ENCODE measurements at places on chromosomes 2 and 18.
A peak's percentile ranks its signal among the peaks of the same experiment; 100 is the strongest.

DNA sequence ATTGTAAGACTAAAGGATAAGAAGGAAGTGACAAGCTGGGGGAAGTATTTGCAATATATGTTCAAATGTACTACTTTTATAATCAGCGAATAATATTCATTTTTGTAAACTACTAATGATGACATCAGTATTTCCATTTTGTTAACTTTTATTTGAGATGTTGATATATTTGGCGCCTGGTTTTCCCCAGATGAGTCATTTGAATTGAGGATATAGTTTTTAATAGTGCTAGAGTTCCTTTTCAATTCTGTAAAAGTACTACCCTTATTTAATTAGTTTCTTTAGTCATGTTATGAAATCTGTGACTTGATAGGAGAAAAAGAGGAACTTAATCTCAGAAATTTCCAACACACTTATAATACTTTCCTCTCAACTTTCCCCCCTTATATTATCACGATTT, 495.3 kb downstream of the IRS1 start:
- DNase-seq = no peak

GRCh38 chr2:12658310-12658945, 58.3 kb upstream of the TRIB2 start:
- no peak for DNase-seq

- no peak for DNase-seq
These were observed 3.7 kb upstream of the ZEB2 start for GRCh38 chr2:144523596-144524117.

- peak; percentile 63 for DNase-seq
These were observed 154.6 kb downstream of the ANKRD36 start for GRCh38 chr2:97267411-97268074.

DNA sequence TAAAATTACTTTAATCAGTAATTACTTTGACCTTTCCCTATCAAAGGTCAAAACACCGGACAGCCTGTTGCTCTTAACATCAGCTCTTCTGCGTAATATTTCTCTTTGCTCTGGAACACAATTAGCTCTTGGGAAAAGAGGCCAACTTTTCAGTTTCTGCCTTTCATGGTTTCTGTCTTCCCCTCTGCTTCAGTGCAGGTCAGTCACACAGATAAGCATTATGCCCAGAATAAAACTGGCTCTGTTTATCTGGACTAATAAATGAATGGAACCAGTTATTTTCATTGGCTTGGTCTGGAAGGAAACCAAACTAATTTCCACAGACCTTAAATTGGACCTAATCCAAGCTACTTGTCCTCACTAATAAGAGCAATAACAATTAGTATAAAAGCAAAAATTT, 26.2 kb upstream of the GALNT3 start:
- no peak for DNase-seq

DNA sequence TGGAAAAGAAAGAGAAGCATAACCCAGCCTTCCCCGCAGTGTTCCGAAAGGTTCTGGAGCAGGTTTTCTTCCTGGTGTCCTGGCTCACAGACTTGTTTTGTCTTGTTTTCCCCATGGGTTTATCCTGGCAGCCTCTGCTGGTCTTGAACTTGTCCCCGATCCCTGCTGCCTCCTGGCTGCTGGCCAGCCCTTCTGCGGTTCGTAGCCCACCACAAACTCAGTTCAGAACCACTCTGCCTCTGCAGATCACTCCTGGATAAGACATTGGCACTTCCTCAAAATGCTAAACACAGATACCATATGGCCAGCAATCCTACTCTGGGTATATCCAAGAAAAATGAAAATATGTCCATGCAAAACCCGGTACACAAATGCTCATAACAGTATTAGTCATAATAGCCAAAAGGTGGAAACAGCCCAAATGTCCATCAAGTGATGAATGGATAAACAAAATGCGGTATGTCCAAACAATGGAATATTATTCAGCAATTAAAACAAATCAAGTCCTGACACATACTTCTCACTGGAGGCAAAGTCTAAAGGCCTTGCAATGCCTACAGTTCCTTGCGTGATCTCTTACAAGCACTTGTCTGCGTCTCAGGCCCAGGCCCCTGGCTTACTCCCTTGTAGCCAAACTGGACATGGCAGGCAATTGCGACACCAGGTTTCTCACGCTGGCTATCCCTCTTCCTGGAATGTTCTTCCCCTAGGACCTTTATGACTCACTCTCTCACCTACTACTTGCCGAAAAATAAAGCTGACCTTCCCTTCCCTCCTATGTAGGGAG, 28.0 kb upstream of the ARHGEF4 start:
- peak; percentile 6 for DNase-seq

- no peak for DNase-seq
These were observed 4.2 kb downstream of the ZNF516 start for GRCh38 chr18:76490670-76491472.

GRCh38 chr2:153196378-153197058, 282.0 kb downstream of the RPRM start:
- no peak for DNase-seq

- DNase-seq = no peak
These were observed 476.1 kb downstream of the DLGAP1 start for GRCh38 chr18:3979024-3979423.

- DNase-seq = no peak
These were observed 1.9 kb downstream of the ADCYAP1 start for GRCh38 chr18:906416-907114.

- DNase-seq = no peak
These were observed 4.6 kb upstream of the ST8SIA3 start for GRCh38 chr18:57347784-57348183.

DNA sequence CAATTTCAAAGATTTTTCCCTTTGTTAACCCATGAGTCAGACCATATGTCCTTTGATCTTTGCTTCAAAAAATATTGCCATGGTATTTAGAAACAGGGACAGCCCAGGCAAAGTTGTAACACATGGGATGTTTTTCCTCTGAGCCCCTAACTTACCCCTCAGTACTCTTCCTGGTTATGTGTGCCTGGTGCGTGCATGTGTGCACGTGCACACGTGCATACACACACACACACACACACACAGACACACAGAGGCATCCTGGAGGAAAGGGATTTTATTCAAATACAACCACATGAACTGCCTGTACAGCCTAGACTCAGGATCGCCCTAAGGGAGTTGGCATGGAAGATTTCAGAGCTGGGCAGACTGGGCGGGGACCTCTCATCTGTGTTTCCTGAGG, 5.1 kb downstream of the AFF3 start:
- no peak for DNase-seq

DNA sequence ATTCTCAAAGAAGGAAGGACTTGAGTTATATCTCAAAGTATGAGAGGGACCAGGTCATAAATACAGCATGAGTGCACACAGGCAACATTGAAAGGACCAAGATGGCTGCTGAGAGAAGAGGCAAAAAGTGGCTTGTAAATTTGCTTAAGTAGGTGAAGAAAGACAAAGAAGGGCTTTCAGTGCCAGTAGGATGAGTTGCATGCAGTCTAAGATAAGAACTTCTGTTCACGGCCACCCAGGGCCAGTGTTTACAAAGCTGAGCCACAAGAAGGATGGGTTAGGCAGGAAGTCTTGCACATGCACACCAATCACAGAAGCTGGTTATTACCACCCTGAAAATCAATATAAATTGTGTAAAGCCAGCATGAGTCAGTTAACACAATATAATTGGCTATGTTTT, 3.1 kb upstream of the ABCB11 start:
- no peak for DNase-seq

DNA sequence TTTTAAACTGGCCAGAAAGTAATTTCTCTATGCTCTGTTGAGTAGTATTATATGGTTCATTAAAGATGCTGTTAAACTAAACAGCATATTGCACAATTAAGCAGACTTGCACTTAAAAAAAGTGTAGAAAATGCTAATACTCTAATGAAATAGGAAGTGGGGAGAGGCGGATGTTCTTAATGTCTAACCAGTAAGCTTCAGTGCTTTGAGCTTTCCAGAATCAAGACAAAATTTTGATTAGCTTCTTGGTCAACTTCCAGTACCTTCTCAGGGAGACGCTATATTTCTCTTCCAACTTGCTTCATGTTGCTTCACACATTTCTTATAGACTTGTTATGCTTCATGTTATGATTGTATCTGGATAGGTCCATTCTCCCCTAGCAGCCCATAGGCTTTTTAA, 89.1 kb downstream of the MAP2 start:
- DNase-seq = no peak

DNA sequence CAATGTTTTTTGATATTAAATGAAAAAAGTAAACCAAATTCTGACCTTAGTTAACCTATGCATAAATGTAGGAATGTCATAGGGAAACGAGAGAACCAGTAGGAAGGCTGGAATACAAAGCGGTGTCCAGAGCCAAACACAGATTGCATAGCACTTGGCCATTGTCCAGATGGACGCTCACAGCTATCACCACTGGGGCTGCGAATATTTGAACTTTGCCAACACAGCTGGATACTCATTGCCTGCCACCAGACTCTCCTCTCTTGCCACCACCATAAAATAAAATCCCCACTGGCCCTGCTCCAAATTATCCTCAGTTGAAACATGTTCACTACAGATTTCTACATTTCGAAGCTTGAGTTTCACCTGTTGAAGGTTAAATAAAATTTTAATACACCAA, 159.3 kb upstream of the GULP1 start:
- no peak for DNase-seq

DNA sequence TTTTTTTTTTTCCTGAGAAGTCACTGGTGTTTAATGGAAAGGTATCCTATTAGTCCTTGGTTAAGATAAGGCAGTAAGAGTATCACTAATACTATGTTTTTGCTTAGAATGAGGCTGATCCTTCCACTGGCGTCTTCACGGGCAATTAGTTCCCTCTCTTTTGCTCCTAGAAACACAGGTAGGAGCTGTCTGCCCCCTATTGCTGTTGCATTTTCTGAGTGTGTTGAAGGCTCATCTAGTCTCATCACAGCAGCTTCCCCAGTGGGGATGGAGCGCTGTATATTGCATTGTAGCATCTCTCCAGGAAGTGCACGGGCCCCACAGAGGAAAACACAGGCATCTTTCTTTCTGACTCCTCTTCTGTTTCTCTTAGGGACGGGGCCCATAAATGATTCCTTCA, 145.0 kb downstream of the NAPG start:
- DNase-seq = no peak

GRCh38 chr2:212794471-212794870, 255.9 kb upstream of the ERBB4 start:
- no peak for DNase-seq

- DNase-seq = no peak
These were observed 41.4 kb upstream of the TCF7L1 start for GRCh38 chr2:85091838-85092237.

- DNase-seq = no peak
These were observed 11.2 kb upstream of the SCYGR5 start for GRCh38 chr2:227655454-227655853.

DNA sequence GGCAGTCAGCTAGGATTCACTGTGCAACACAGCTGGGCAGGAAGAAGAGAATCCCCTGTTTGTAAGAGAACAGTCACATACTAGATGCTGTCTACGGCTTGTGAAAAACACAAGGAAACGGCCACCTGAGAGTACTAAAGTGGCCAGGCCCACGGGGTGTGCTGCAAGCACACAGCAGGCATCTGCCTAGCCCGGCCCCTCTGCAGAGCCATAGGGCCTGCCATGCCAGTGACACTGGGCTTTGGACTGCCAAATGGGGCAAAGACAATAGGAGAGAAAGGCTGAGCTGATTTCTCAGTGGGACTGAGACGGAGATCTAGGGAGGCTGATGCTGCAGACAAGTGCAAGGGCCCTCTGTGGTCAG, 10.3 kb downstream of the TUBB6 start:
- no peak for DNase-seq

- no peak for DNase-seq
These were observed 124.9 kb downstream of the ALK start for GRCh38 chr2:29796446-29796845.

DNA sequence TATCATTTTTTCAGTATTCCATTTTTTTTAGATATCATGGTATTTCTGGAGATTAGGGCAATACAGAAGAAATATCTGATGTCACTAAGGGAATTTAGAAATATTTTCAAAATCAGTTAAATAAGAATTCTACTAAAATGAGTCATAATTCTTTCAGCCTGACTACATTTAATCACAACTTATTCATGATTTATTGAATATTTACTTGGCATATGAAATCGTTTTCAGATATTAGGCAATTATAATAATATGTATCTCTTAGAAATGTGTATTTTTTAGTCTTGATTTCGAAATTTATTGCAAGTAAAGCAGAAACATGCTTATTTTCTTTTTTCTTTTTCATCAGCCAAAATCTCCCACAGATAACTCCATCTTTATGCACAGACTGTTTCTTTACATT, 142.2 kb downstream of the CCDC102B start:
- DNase-seq = no peak

GRCh38 chr18:60445341-60445740, 72.8 kb upstream of the MC4R start:
- no peak for DNase-seq

GRCh38 chr2:216632952-216633615, at the start of gene IGFBP2:
Gene IGFBP2, plus strand, starts transcription at chr2:216633420. Its CDS starts 104 bp downstream, at chr2:216633524.
- peak; percentile 86 for DNase-seq

- DNase-seq = no peak
These were observed 13.5 kb downstream of the ZFP36L2 start for GRCh38 chr2:43212931-43213330.

GRCh38 chr18:27567434-27567833, 382.3 kb upstream of the CHST9 start:
- DNase-seq = no peak

- no peak for DNase-seq
These were observed 13.3 kb upstream of the PRELID3A start for GRCh38 chr18:12394428-12394827.

GRCh38 chr2:39511605-39512433, 74.7 kb upstream of the MAP4K3 start:
- DNase-seq = no peak

GRCh38 chr2:160387558-160388262, 105.9 kb downstream of the RBMS1 start:
- peak; percentile 73 for DNase-seq

DNA sequence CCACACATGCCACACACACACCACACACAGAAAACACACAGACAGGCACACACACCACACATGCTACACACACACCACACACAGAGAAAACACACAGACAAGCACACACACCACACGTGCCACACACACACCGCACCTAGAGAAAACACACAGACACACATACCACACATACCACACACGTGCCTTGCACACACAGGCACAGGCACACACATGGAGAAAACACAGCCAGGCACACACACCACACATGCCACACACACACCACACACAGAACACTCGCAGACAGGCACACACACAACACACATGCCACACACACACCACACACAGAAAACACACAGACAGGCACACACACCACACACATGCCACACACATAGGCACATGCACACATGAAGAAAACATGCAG, 242.1 kb upstream of the MYT1L start:
- DNase-seq = no peak

DNA sequence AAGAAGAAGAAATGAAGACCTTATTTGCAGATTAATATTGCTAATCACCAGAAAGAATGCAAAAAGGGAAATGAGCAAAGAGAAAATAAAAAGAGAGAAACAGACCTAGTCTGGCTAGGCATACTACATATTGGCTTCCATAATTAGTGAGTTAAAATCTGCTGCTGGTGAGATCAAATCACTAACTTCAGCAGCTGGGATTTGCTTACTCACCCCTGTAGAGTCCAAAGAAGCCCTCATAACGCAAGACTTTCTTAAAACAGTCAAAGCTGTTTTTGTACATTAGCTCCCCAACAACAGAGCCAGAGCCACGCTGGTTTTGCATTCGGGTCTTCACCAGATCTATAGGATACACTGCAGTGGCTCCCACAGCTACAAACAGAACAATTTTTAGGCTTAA, 80.9 kb downstream of the SLC25A12 start:
- no peak for DNase-seq

GRCh38 chr2:228417526-228417925, 236.0 kb upstream of the SPHKAP start:
- no peak for DNase-seq

All from left forelimb (tissue), 1 donor.